ENCODE measurements at places on chromosomes 2 and 18. TPM values are rescaled to one million over a fixed set of nuclear protein-coding genes. Genes with fewer than 3 reads are reported as not detected.

CIB4 gene
- not detected for total RNA-seq

DNA sequence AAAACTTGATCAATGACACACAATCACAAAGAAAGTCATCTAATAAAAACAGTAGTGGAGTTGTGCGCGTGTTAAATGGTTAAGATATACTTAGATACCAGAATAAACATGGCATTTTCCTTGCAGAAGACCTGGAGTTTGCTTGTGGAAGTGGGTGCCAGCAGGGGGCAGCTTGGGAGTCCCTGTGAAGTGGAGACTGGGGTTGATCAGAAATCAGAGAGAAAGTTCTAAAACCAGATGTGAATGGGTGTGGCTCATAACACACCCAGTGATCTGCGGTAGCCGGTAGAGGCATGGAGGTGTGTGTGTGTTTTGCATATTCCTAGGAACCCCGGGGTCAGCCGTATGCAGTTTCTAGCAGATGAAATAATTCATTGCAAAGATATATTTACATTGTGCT lies 300.1 kb upstream of the TRIB2 start:
- peak; percentile 57 for DNase-seq

DNA sequence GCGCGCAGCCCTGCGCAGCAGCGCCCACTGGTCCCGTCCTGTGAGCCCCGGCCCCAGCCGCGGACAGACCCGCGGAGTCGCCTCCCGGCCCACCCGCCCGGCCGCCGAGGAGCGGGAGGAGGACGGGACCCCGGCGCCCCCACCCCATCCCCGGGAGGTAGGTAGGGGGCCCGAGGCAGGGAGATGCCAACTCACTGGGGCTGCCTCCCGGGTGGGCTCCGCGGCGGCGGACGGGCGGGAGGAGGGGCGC lies 160 bp downstream of the SPTBN1 start:
- DNase-seq: no peak

COL3A1 gene
- total RNA-seq: 1.3 TPM

FBXO15 gene
- total RNA-seq: not detected

GRCh38 chr2:10057231-10058107 lies 14.1 kb downstream of the KLF11 start:
- peak; percentile 31 for DNase-seq

DNA sequence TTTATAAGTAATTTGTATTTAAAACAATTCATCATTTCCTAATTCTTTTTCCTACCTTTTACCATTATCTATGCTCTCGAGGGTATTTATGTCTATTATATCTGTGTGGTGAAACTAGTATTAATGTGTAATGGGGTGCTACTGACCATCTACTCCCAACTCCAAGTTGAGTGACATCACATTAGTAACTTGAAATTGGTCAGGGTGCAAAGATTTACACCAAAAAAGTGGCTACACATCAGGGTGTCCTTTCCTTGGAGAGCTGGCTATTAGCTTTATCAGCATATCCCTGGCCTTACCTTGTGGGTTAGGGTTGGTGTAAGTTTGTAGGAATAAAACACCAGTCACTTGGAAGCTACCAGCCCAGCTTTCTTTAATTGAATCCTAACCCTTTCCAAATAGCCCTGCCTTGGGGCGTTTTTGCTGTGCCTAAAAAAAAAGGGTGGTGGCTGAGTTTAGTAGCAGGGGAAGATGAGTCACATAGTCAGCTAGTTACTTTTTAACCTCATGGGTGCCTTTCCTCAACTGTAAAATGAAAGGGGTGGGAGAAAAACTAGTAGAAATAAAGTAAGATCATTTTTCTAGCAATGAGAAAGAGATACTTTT lies 14.0 kb downstream of the ANXA4 start:
- DNase-seq: peak; percentile 13

DNA sequence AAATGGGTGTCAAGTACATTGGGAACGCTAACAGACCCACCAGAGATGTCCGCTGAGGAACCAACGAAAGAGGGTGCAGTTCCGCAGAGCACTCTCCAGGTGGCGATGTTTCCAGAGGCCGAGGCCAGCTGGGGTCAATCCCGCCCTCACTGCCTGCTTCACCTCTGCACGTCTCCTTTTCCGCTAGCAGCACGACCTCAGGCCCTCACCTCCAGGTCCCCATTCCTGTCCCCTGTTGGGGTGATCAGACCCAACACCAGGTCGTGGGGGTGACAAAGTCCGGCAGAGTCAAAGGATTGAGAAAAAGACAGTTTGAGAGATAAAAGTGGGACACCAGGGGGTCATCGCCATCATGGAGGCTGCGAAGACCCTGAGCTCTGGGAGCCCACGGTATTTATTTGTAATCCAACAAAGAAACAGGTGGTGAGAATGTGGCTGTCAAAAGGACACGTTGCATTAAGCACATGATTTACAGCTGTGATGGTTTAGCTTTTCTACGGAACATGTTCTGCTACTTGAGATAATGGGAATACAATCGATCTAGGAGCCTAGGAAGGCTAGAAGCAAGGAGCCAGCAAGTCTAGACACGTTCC lies 27.3 kb downstream of the ZAP70 start:
- DNase-seq: peak; percentile 23

DNA sequence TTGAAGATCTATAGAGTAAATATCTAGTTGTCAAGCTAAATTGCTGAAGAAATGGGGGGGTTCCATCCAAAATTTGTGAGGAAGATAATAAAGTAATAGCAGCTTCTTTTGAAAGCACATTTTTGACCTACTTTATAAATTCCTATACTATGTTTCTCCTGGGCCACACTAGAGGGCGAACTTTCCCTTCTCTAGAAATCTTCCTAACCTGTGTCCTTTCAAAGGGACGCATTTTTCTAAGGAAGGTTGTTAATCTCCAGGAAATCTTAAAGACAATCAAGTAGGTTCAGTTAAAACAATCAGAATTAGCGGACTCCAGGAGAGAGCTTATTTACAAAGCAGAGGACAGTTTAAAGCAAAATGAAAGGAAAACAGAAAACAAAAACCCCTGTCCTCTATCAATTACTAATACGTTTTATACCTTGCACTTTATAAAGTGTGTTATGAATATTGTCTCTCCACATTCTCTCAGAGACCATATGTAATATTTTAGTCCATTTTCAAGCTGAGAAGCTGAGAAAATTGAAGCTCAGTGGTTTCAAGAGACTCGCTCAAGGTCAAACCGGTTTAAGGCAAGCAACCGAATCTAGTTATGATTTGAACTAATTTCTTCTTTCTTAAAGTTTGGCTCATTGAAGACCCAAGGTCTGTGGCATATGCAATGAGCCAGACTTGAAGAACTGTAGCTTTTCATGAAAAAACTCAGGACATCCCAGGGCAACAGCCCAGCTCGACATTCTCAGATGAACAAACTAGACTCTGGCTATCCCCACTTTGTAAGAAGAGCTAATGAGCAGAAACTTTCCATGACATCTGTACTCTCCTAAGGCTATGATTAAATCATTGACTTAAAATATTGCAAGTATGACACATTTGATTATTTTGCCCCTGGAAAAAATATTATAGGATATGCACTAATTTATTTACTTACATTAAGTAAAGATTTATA lies 273.6 kb downstream of the PAX3 start:
- DNase-seq: peak; percentile 50

SLC4A3 gene
- 0.21 TPM for total RNA-seq

GRCh38 chr2:165634855-165635254 lies 159.2 kb downstream of the GALNT3 start:
- DNase-seq: peak; percentile 43

- DNase-seq: peak; percentile 14
Measured at GRCh38 chr2:157722580-157723234, 94.0 kb upstream of the ACVR1C start.

LYG1 gene
- total RNA-seq: 0.35 TPM

- no peak for DNase-seq
Measured at GRCh38 chr18:24053211-24053610, 38.7 kb downstream of the TTC39C start.

DNA sequence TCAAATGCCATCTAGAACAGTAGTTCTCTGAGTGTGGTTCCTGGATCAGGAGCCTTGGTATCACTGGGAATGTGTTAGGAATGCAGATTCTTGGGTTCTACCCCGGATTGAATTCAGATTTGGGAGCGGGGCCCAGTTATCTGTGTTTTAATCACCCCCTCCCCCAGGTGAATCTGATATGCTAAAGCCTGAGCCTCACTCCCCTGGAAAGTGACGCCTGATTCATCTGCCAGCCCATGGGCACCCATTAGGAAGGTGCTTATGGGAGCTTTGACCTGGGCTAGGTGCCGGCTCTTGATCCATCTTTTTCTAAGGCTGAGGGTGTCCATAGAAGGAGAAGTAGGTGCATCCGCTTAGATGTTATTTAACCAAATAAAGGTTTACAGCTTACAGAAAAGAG lies 199.4 kb downstream of the NEDD4L start:
- DNase-seq: no peak

FNDC4 gene
- 15.5 TPM for total RNA-seq

DNA sequence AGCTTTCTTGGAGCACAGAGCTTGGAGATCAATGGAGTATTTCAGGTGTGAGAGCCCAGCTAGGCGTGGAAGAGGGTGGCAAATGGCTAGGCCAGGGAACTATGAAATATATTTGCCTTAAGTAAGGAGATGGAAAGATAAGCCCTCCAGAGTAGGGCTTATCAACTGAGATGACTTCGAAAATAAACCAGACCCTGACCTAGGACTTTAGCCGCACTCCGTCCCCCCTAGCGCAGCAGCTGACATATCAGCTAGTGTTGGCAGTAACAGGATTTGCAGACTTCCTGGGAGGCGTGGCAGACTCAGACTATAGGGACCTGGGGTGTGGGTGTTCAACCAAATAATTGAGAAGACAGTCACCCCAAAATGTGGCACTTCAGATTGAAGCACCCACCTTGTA lies 127.7 kb upstream of the EPAS1 start:
- DNase-seq: no peak

GRCh38 chr2:1804351-1804771 lies 60.0 kb upstream of the PXDN start:
- no peak for DNase-seq

DNA sequence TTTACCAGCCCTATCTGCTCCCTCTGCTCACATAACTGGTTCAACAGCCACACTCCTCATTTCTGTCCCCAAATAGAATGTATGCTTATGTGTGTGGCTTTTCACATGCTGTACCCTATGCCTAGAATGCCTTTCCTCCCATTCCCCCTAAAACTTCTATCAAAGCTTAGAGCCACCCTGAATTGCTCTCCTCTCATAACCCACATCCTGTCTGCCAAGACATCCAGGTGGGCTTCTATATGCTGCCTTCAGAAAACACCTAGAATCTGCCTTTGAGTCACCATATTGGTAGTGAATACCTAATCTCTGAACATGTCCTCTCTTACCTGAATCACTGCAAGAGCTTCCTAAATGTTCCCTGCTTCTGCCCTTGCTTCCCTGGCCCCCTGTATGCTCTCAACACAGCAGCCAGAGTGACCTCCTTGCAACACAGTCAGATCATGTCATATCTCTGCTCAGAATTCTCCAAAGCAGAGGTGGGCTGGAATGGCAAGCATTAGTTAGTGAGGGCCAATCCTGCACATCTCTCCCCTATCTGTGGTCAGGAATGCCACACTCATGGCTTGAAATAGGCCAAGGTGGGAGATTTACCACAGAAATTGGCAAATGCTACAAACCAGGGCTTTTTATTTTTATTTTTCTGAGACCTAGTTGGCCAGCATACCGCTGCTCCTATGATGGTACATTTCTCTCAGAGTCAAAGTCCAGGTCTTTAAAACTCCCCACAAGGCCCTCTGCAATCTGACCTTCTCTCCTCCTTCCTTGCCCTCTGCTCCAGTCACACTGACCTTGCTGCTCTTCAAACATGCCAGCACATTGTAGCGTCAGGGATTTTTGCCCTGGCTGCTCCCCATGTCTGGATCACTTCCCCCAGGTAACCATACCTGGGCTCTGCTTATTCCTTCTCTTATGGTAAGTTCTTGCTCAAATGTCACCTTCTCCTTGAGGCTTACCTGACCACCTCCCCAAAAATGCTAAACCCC lies 111.8 kb upstream of the STON1 start:
- DNase-seq: no peak

DNA sequence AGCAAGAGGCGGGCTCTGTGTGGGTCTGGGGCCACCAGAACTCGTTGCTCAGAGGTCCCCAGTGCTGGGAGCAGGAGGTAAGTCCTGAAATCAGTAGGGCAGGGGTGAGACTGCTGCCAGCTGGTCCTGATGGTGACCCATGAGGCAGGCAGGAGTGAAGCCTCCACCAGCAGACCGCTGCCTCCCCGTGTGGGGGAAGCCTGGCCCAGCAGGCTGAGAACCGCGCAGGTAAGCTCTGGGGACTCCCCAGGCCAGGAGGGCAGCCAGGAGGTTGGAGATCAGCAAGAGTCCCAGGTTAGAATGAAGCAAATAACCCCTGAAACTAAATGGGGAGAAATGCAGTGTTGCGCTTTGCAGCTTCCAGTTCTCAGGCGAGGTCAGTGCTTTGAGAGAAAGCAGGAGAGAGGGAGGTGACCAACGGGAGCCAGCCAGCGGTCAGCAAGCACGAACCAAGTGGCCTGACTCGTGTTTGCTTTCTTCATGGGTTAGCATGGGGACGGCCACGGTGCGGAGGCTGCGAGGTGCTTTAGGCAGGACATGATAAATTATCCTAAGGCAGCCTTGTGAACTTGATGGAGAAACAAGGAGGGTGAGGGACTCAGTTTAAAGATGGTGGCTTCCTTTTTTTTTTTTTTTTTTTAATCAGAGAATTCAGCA lies 26.2 kb downstream of the INHBB start:
- DNase-seq: no peak

POTEC gene
- not detected for total RNA-seq

DNA sequence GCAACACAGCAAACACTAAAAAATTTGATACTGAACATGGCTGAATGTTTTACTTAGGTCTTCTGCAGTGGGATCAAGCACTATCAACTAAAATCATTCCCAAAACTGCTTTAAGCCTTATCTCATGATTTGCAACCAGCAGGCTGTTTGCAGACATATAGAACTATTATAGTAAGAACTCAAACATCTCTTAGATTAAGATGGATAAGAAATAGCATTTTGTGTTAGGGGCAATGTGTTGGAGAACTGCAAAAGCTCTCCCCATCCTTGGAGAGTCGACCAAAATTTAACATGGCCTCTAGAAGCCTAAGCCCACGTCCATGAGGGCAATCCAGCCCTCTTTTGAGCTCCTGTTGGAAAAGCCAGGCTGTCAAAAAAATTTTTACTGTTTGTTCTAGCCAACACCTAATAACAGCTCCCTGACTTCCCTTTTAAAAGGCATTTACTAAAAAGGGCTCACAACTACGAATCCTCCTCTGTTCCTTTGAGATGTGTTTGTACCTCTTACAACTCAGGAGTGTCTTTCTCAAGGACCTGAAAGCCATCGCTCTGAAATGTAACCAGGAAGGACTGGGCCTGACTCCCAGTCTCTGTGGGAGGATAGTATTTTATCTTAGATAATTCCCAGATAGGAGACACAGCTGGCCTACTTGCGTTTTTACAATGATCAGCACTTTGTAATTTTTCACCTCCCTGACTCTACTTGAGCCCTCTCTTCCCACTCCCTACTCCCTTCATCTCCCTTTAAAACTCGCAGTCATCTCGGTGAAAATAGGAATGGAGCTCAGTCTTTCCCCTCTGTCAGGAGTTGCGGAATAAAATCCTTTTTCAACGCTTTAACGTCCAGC lies 1.4 kb downstream of the KRCC1 start:
- no peak for DNase-seq

CLEC4F gene
- total RNA-seq: not detected

RGPD3 gene
- total RNA-seq: not detected
